SK-N-MC (cell line): ENCODE measurements at places on chromosomes 11 and 22.

DNA sequence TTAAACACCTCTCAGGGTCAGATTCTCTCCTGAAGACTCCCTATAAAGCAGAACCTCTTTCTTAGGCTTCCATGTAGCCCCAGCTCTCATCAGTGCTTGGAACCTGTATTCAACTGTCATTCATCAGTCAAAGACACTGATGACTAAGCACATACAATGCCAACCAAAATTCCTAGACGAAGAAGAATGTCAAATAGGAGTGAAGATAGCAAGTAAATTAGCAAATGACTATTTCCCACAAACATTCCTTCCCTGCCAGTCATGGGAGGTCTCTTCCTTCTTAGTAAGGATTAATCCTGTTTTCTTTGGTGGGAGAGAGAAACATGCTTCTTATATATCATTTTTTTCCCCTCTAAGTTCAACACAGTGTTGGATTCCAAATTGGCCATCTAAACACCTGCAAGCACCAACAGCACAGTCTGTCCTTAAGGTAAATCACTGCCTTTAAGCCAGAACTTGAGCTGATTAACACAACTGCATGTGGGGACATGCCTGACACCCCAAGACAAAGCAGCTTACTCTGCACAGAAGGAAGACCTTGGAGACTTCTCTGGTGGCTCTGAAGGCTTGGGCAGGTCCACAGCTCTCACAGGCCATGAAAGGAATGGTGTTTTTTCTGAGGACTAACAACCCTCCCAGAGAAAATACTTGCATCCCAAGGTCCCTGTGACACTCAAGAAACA lies 47.5 kb upstream of the ME3 start:
- DNase-seq = no peak

GRCh38 chr11:67057205-67057672 lies 592 bp downstream of the RHOD start:
- no peak for DNase-seq

DNA sequence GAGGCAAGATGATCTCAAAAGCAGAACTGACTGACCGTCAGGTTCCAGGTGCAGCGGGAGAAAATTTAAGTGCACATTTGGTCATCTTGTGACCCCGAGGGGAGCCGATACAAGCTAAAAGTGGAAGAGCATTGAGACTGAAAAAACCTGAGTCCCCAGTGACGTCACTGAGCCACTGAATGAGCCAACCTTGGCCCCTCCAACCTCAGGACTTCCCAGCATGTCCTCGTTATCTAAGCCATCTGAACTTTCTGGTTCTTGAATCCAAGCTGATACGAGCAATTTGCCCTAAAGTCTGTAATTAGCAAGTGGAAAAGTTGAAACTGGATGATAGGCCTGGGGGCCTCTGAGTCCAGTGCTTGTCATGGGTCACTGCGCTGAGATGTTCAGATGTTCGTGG lies 51.1 kb upstream of the ISX start:
- DNase-seq = no peak

DNA sequence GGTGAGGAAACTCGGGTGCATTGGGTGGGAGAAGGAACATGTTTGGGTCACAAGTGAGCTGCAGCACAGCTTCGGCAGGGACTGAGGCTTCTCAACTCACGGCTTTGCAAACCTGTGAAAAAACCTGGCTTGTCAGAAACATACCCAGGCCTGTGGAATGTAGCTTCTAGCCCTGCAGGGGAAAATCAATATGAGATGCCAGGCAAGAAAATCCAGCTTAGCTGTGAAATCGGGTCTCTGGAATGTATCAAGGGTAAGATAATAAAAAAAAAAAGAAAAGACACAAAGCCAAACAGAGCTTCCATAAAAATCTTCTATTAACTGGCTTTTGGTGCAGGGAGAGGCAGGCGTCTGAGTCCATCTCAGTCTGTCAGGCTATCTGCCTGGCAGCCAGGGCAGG lies 28.5 kb downstream of the UQCR10 start:
- DNase-seq = no peak

GRCh38 chr11:8090756-8091155 lies 9.7 kb downstream of the TUB start:
- no peak for DNase-seq

DNA sequence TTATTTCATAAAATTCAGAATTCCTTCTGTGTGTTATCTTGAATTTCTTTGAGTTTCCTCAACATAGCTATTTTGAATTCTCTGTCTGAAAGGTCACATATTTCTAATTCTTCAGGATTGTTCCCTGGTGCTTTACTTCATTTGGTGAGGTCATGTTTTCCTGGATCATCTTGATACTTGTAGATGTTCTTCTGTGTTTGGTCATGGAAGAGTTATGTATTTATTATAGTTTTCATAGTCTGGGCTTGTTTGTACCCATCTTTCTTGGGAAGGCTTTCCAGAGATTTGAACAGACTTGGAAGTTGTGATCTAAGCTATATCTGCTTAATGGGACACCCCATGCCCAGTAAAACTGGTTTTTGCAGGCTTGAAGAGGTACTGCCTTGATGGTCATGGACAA lies 149.6 kb downstream of the METTL15 start:
- no peak for DNase-seq

DNA sequence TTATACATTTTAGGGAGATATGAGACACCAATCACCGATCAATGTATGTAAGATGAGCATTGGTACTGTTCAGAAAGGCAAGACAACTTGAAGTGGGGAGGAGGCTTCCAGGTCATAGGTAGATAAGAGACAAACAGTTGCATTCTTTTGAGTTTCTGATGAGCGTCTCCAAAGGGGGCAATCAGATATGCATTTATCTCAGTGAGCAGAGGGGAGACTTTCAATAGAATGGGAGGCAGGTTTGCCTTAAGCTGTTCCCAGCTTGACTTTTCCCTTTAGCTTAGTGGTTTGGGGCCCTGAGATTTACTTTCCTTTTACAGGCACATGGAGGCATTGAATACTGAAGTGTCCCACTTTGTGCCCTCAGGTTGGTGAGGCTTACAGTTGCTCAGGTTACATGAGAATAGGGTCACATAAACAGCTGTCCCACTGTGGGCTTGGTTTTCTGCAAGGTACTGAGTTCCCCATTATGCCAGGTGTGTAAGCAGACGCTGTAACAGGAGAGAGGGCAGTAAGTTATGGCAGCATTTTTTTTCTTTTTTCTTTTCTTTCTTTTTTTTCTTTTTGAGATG lies 129.8 kb upstream of the SERPIND1 start:
- no peak for DNase-seq

GRCh38 chr22:23289130-23289503 lies 108.8 kb downstream of the BCR start:
- DNase-seq = no peak

DNA sequence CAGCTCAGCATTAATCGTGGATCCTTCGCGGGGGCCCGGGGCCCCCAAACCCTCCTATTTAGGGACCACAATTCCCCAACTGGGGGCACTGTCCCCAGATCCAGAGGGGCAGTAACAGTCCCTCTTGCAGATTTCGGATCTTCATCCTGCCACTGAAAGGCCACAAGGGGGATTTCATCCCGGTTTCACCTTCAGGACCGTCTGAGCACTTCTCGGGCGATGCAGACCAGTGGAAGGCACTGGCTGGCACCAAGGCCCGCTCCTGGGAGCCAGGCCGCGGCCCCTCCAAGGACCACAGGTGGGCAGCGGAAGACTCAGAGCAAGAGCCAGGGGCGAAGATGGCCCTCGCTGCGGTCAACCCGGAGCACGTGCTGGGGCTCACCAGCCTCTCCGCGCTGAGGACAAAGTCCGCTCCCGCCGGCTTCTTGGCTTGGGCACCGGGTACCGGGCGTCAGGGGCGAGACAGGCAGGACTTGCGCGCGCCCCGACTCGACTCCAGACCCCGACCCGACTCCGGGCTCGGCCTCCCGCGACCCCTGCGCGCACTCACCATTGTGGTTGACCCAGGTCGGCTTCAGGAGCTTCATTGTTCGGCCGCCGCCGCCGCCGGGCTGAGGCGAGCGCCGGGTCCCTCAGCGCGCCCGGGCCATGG lies 517 bp downstream of the HIRA start:
- no peak for DNase-seq

DNA sequence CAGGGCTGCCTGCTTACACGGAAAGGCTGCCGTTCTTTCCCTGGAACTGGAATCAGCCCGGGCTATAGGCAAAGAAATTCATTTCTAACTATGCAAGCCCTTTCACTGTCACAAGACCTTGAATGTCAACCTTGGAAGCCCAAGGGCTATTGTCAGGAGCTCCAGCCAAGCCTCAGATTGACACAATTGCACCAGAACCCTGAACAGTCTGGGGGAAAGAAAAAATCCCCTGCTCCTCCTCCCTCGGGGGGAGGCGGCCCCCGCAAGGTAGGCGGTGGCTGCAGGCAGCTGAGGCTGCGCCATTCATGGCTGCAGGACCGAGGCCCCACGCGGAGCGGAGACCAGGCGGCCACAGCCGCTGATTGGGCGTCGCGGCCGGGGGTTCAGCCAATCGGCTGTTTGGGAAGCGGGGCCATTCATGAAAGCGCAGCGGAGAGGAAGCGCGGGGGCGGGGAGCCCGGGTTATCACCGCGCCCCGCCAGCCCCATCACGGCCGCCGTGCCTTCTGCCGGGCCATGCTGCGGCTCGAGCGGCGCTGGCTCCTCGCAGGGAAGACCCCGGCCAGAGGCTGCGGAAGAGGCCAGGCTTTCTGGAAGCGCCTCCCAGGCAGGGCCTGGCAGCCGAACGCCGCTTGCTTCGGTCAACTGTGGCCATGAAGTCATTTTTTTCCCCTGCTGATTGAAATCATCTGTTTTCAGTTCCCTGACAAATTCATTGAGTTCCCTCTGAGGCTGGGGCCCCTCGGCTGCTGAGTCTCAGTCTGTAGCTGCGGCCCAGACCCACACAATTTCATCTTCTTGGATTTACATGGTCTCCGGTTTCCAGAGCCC lies 38.1 kb upstream of the LINC01488 start:
- DNase-seq = no peak

GRCh38 chr11:45053736-45054446 lies 92.5 kb upstream of the PRDM11 start:
- no peak for DNase-seq

GRCh38 chr11:5234381-5234834 lies at the start of gene HBD:
Gene HBD (minus strand): TSS chr11:5234483. CDS start chr11:5234433, 50 bp downstream.
- DNase-seq = no peak

DNA sequence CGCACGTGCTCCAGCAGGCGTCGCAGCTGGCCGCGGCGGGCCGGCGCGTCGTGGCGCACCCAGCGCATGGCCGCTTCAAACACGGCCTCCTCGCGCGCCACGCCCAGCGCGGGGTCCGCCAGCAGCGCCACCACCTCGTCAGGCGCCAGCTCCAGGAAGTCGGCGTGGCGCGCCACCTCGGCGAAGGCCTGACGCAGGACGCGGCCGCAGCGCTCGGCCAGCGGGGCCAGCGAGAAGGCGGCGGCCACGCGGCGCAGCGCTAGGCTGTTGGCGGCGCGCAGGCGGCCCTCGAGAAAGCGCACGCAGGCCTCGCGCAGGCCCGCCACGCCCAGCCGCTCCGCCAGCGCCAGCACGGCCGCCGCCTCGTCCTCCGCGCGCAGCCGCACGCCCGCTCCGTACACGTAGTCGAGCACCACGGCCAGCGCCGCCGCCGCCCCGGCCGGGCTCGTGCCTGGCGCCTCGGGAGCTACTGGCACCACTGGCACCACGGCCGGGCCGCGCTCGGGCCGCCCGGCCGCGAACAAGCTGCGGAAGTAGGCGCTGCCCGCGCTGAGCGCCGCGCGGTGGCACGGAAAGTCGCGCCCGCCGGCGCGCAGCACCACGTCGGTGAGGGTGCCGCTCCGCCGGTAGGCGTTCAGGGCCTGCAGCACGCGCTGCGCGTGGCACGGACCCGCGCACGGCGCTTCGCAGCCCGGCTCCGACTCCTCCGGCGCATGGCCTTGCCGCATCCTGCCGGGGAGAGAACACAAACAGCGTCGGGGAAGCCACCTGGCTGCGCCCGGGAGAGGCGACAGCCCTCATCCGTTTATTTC lies 2.9 kb downstream of the KLHL35 start:
- no peak for DNase-seq

DNA sequence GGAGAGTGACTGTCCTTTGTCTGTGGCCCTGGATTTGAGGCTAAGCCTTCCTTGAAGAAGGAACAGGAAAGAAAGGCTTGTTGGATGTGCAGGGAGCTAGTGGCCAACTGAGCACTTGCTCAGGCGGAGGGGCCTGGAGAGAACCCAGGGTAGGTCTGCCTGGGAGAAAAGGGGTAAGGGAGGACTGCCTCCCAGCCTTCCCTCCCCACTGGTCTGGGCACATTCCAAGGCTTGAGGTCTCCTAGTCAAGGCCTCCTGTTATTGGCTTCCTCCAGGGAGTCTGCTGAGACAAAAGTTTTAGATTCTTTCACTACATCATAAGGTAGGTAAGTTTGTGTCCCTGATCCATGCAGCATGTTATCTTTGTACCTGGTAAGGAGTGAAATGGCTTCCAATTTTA lies 15.2 kb downstream of the KCNQ1OT1 start:
- no peak for DNase-seq

GRCh38 chr22:43002202-43002586 lies 12.8 kb downstream of the PACSIN2 start:
- no peak for DNase-seq

DNA sequence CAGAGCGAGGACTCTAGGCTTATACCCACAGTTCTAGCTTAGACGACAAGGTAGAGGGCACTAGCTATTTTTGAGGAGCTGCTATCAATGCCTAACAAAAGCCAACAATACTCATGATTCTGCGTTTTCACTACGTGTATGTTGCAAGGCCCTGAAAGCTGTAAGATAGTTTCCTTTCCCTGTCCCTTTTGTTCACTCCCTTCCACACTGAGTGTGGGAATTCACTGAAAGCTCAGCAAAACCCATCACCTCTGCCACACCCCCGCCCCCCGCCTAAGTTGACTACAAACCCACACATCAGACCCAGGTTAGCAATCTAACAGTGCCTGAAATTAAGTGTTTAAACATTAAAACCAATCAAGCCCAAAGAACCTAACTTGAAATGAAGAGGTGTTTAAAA lies 6.2 kb upstream of the LDLRAD3 start:
- DNase-seq = no peak

GRCh38 chr11:94871491-94872185 lies 101.7 kb downstream of the CWC15 start:
- DNase-seq = no peak

GRCh38 chr22:40200795-40201530 lies 23.2 kb downstream of the TNRC6B start:
- no peak for DNase-seq
